ENCODE measurements at places on chromosomes 1 and 21. TPM values are rescaled to one million over a fixed set of nuclear protein-coding genes. Genes with fewer than 3 reads are reported as not detected.

TRIM58 gene
- total RNA-seq = 4.7 TPM

CFAP141 gene
- 2.8 TPM for total RNA-seq

SERTAD4 gene
- 15.5 TPM for total RNA-seq

FCRLA gene
- total RNA-seq = 0.18 TPM

NUF2 gene
- total RNA-seq = 0.27 TPM

OR2L5 gene
- total RNA-seq = 0.25 TPM
